Midbrain (tissue), 1 donor: ENCODE measurements at places on chromosomes 6 and 20.

DNA sequence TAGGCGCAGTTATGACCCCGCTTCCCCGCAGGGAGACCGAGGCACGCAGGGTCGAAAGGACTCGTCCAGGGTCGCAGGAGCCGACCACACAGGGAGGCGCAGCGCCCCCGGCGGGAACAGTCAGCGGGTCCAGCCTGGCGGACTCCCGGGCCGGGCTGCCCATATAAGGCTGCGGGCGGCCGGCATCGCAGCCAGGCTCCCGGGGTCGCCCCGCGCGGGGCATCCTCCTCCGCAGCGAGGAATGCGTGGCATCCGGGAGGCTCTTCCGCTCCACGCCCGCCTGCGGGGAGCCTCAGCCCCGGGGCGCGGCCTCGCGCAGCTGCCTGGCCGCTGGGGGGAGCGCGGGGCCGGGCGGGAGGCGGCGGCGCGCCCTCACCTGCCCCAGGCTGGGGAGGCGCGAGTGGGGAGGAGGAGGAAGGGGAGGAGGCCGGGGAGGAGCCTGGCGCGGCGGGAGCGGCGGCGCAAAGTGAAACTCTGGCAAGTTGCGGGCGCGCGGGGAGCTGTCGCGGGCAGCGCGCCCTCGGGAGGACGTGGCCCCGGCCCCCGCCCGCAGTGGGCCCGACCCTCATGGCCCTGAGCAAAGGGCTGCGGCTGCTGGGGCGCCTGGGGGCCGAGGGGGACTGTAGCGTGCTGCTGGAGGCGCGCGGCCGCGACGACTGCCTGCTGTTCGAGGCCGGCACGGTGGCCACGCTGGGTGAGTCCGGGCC lies at the start of gene SYNJ2:
Gene SYNJ2, plus strand, starts transcription at position 469 of the 707 bp plus-strand sequence. Its CDS starts 99 bp downstream, at position 568.
- DNase-seq, result peak; percentile 58

- DNase-seq, result no peak
Measured at GRCh38 chr6:126574301-126574700, 234.4 kb downstream of the CENPW start.

DNA sequence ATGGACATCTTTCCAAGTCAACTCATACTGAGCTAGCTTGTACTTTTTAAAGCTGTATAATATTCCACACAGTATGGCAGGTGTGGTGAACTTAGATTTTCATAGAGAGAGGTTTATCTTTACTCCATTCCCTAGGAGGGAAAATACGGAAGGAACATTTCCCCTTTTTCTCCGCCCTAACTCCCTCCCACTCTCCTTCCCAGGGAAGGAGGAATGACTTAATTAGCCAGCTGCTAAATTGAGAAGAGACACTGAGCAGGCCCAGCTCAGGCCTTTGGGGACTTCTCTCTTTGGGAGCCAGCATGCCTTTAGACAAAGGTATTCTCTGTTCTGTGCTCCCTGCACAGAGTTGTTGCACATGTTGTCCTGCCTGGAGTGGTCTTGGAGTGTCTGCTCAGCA lies 46.1 kb downstream of the MBOAT1 start:
- no peak for DNase-seq

GRCh38 chr20:39641423-39641822 lies 679.3 kb downstream of the DHX35 start:
- DNase-seq, result no peak

DNA sequence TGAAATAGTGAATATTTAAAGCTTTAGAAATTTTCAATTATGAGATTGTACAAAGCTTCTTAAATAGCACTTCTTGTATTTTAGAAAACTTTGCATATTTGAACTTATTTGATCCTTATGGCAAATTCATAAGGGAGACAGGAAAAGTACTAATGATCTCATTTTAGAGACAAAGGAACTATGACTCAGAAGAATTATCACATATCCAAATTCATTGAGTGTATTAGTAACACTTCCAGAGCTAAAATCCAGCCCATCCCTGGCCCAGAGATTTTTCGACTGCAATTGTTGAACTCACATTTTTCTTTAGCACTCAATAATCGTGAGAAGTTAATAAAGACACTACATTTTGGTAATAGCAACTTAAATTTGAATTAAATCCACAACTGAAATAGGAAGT lies 704.3 kb downstream of the EPM2A start:
- DNase-seq, result no peak

DNA sequence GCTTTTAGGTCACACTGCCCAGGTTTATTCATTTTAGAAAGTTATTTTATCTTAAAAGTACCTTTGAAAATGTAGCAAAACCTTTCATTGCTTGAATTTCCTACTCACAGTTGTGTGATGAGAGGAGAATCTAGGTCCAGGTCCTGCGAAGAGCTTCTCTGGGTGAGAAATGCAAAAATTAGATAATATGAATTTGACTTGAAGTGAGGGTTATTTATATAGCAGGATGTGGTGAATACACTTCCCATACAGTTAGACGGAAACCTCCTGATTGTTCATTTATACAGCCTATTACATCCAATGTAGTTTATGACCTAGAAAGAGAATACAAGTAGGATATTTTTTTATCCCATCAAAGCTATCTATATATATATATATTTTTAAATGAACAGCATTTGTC lies 30.5 kb downstream of the CDKAL1 start:
- no peak for DNase-seq

- no peak for DNase-seq
Measured at GRCh38 chr20:55936209-55936595, 69.1 kb downstream of the CBLN4 start.

GRCh38 chr6:8879334-8879733 lies 444.0 kb upstream of the SLC35B3 start:
- no peak for DNase-seq

DNA sequence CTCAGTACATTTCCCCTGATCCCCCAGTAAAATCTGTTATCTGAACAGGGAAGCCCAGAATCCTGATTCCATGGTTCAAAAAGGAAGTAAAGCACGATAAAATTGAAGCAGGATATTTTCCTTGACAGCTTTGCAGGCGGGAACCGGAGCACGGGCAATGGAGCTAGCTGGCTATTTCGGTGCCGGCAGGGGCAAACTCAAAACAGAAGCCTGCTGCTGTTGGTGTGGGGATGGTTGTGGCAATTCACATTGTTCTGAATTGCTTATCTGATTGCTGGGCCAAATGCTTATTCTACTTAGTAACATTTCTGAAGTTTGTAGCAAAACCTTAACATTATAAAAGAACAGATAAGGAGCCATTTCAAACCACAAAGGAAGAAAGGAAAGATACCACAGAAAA lies 172.4 kb downstream of the MMS22L start:
- no peak for DNase-seq

- DNase-seq, result peak; percentile 63
Measured at GRCh38 chr6:31462964-31463870, 34.7 kb upstream of the MICB start.

GRCh38 chr20:23146857-23147637 lies 60.9 kb upstream of the CD93 start:
- DNase-seq, result no peak

GRCh38 chr6:46815130-46815529 lies 21.9 kb downstream of the MEP1A start:
- DNase-seq, result no peak

GRCh38 chr20:32482442-32483261 lies 102.5 kb downstream of the NOL4L start:
- no peak for DNase-seq

DNA sequence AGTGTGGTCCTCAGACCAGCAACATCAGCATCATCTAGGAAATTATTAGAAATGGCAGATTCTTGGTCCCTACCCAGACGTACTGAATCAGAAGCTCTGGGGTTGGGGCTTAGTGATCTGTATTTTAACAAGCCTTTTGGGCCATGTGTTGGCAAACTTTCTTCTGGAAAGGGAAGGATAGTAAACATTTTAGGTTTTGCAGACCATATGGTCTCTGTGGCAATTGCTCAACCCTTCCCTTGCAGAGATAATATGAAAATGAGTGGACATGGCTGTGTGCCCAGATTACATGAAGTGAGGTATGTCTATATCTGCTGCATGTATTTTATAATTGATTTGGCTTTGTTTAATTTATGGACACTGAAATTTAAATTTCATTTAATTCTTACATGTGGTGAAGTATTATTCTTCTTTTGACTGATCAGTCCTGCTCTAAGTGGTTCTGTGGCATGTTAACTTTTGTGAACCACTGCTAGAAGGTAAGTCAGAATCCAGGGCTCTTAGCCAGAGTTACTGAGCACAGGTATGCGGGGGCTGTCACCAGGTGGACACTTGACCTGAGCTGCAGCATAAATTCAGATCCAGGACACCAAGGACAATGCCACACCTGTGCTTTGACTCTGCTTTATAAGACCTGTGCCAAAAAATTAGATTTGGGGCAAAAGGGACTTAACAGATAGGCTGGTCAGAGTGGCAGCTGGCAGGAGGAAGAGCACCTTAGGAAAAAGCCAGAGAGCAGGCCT lies 43.2 kb downstream of the LY86 start:
- DNase-seq, result no peak

DNA sequence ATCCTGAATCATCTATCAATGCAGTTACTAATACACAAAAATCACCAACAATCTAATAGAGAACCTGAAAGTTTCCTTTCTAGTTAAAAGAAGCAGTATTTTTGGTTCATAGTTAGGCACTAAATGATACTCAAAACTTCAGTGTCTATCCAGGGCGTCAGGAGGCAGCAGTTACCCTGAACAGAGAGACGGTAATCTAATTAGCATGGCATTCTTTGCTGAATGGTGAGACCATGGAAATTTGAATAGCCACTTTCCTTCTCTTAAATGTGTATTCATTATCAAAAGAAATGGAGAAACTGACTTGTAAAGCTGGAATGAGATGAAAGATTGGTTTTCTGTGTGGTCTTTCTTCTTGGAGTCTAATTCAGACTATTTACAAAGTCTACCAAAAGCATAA lies 146.6 kb upstream of the BMP5 start:
- DNase-seq, result no peak

GRCh38 chr6:24859608-24860200 lies 61.0 kb upstream of the ARMH2 start:
- DNase-seq, result no peak

- DNase-seq, result no peak
Measured at GRCh38 chr6:31513456-31514165, 15.2 kb upstream of the MCCD1 start.

- DNase-seq, result no peak
Measured at GRCh38 chr6:39585641-39586040, 139.6 kb downstream of the KIF6 start.

DNA sequence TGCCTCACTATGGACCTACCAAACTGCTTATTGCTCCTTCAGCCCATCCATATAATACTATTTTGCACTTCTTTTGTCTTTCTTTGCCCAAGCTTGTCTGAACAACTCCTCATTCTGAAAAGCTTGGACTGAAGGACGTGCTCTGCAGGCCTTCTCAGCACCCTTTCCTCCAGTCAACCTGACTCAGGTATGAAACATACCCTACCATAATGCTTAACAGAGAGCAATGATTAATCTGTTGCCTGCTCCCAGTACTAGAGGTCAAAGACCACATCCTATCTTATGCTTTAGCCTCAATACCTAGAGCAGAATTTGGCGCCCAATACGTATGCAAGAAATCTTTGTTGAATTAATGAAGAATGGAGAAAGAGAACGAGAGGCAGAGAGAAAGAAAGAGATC lies 55.2 kb downstream of the ATXN1 start:
- DNase-seq, result no peak

- no peak for DNase-seq
Measured at GRCh38 chr6:131910219-131910589, 41.0 kb downstream of the CCN2 start.

GRCh38 chr6:152458648-152459644 lies 178.2 kb downstream of the SYNE1 start:
- no peak for DNase-seq

DNA sequence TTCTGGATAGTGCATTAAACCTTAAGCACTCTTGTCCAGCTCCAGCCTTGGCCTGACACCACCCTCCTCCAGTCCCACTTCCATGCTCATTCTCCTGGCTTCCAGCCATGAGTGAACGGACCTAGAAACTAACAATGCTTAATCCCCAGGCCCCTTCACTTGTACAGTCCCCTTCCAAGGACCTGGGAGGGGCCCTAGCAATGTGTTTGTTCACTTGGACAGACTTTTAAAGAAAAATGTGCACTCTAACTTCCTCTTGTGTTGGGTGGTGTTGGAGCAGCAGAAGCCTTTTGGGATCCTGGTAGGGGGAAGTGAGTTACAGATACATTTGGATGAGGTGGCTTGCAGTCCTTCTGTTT lies 48.9 kb upstream of the CCN6 start:
- DNase-seq, result no peak

DNA sequence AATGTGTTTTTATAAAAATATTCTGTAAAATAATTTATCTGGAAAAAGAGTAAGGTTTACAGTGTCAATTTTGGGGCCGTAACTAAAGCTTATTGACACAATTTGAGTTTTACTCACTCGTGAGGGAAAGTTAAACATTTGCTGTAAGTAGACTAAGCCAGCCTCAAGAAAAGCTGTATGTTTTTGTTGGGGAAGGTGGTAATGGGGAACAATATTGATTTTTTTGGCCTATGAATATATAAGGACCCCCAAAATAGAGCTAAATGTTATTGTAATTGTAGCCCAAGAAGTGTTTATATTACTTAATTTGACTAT lies 1.4 kb downstream of the SENP6 start:
- DNase-seq, result peak; percentile 52

GRCh38 chr6:36822506-36823269 lies 16.6 kb downstream of the CPNE5 start:
- DNase-seq, result no peak

GRCh38 chr6:167020206-167020605 lies 21.0 kb downstream of the CEP43 start:
- no peak for DNase-seq

DNA sequence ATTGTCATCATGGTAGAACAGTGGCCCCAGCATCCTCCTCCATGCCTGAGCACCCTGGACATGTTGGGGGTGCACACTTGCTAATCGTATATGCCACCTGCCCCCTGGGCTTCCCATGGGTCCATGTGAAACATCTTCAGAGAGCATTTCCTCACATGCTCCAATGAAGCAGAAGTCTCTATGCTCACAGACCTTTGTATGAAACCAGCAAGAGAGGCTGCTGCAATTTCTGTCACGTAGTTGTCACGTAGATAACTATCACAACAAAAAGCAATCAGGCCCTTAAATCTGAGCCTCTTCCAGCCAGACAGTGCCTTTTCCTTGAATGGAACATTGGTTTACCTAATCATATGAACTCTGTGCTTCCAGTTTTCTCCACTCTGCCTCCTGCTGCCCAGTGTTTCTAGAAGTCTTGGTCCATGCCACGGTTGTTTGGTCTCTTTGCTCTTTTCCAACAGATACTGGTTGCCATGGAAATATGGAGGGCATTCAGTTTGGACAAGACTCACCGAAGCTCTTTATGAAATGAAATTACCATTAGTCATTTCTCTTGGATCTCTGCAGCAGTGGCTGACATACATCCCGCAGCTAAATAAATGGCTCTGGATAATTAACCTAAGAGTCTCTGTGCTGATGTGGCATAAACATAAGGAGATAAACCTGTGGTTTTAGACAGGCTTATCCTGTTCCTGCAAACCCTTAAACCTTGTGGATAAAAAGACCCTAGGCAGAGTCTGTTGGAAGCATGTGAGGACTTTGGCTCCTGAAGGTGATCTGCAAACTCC lies 172.8 kb upstream of the SYNDIG1 start:
- no peak for DNase-seq

GRCh38 chr20:34343458-34344211 lies 19.4 kb upstream of the ITCH start:
- DNase-seq, result no peak

GRCh38 chr6:44266347-44266746 lies 996 bp upstream of the NFKBIE start:
- no peak for DNase-seq
